ENCODE measurements at places on chromosomes 6 and 20.

DNA sequence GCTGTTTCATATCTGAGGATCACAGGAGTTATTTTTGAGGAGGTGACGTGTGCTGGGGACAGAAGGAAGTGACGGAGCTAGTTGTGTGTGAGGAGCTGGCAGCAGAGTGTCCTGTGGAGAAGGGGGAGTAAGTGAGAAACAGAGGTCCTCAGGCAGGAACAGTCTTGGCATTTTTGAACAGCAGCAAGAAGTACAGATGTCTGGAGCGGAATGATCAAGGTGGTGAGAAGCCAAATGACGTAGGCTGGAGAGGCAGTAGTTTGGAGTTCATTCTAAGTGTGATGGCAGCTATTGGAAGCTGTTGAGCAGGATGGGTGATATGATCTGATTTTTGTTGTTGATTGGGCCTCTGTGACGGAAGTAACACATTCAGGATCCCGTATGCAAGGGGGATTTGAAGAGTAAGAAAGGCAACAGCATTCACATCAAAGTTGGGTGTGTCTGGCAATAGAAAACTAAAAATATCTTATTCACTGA lies 52.3 kb downstream of the SOBP start:
- no peak for DNase-seq

DNA sequence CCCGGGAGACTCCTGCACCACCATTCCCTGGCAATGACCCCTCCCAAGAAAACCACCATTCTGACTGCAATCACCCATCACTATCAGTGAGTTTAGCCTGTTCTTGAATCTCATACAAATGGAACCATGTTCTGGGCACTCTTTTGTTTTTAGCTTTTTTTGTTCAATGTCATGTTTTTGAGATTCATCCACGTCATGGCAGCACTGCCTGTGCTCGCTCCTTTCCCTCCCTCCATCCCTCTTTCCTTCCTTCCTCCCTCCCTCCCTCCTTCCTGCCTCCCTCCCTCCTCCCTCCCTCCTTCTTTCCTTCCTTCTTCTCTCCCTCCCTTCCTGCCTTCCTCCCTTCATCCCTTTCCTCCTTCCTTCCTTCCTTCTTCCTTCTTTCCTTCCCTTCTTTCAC lies 44.4 kb upstream of the PMEPA1 start:
- DNase-seq: no peak

DNA sequence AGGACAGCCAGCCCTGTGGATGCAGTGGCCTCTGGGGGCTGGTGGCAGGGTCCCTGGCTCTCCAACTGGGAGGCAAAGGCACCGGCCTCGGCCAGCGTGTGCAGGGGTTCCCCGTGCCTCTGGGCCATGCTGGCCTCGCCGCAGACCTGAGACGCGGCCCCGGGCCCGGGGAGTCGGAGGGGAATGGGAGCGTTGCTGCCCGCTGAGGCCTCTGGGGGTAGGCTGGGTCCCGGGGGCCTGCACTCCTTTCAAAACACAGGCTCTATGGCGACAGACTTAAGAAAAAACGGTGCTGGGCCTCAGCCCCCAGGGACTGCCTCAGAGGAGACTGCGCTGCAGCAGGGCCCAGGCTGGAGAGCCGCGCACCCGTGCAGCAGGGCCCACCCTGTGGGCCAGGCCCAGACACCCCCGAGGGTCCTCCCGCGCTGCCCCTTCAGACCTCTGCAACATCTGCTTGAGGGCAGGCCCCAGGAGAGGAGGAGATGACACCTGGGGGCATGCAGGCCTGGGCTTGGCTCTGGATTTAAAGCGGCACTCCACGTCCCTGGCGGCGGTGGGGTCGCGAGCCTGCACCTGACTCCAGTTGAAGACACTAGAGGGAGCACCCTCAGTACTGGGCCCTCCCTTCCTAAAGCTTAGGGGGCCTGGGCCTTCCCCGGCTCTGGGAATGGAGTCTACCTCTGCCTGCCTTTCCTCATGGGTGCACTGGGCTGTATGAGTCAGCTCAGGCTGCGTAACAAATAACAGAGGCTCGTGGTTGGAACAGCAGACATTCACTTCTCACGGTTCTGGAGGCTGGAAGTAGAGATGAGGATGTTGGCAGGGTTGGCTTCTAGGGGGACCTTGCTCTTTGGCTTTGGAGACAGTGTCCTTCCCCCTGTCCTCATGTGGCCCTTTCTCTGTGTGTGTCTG lies 117.4 kb upstream of the RPS6KA2 start:
- no peak for DNase-seq

DNA sequence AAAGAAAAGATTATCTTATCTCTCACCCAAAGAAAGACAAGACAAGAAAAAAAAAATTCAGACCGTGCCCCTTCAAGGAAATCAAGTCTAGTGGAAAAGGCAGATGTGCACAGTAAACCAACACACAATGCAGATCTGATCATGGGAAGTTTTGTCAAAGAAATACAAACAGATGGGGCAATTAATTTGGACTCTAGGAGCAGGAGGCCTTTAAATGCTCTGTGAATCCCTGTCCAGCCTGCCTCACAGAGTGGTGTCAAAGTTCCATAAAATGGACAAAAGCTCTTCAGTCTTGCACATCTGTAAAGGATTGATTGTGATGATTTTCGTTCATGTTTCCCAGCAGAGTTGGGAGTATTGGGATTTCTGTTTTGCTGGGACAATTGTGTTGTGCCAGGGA lies 53.1 kb upstream of the TGM3 start:
- no peak for DNase-seq

DNA sequence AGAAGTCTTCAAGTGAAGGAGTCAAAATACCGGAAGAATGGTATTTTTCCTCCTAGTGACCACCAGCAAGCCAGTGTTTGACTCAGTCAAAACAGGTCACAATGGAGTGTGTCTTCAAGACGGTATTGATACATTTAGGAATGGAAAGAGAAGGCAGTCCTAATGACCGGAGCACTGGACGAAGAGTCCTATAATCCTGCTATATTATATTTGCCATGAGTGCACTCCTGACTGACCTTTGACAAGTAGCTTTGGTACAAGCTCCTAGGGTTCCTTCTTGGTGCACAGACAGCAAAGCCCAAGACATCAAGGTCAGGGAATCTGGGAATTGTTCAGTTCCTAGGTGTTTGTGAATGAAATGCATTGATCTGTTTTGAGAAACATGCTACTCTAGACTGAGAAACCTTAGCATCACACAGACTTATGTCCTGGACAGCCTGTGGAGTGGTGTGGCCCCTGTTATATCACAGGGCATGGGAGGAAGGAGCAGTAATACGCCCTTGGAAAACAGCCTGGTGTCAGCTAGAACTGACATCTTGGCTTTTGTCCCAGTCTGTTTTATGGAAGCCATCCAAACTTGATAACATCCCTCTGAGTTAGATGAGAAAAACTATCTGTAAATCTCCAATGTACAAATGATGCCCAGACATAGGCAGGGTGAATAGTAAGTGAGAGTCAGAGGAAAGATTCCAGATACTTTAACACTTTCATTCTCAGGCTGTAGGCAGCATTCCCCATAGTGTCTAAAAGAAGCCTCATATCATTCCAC lies 18.5 kb downstream of the NOX3 start:
- no peak for DNase-seq

DNA sequence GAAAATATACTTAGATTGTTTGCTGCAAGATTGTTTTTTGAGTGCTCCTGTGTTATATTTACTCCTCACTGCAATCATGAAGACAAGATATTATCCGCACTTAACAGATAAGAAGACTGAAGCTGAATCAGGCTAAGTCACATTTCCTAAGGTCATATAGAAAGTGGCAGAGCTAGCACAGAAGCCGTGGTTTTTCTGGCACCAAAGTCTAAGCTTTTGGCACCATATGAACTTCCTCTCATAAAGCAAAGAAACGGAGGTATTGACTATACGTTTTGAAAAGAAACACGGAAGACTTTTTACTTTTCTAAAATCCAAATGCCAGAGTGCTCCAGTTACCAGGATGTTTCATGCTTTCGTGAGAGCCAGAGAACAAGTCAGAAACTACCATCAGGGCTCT lies 9.3 kb upstream of the DTD1 start:
- DNase-seq: no peak

- no peak for DNase-seq
Measured at GRCh38 chr6:109373762-109374161, 8.5 kb downstream of the CD164 start.

DNA sequence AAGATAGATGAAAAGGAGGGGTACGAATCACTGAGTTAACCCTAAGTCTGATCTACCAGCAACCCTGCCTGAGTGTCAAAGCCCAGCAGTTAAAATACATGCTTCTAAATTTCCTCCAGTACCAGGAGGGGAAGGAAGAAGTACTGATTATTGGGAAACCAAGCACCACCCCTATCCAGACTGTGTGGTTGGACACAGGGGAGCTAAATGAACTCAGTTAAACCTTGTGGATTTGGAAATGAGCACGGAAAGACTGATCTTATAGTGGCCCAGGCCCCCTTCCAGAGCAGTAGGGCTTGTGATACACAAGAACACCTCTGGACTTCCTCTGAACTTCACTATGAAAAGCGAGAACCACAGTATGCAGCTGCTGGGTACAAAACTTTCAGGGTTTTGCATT lies 585.6 kb downstream of the MAFB start:
- no peak for DNase-seq

GRCh38 chr6:117298941-117299340 lies 33.6 kb downstream of the VGLL2 start:
- no peak for DNase-seq

DNA sequence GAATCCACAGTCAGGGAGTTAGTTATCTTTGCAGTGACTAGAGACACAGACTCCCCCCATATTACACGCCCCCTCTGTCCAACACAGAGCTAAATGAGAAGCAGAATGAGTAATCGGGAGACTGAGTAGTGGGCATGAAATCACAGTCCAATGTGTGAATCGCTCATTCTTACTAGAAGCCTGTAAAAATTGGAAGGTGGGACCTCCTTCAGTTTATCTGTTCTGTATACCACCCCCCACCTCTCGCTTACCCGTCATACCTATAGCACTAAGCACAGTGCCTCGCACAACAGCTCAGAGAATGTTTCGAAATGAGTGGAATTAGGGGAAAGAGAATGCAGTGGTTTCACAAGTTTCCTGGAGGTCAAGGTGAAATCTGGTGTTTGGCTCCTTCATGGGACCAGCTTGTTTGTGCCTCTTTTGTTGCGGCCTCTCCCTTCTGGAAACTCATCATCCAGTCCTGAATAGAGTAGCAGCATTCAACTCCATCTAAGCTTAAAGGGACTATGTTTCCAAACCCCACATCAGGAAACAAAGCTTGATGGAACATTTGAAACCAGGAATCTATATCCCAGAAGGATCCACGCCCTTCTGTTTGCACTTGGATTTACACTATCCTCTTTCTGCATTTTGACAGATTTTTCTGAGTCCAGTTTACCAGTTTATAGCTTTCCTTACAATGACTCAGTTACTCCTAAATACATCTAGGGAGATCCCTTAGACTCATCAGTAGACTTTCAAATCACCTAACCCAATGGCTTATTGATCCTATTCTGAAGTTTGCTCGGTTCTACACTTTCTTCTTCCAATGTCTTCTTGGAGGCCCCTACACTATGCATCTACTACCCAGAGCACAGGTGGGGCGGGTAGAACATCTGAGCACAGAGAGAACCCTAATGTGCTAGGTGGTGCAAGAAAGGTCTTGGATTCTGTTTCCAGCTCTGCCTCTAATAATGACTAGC lies 59.2 kb upstream of the PIM1 start:
- no peak for DNase-seq

DNA sequence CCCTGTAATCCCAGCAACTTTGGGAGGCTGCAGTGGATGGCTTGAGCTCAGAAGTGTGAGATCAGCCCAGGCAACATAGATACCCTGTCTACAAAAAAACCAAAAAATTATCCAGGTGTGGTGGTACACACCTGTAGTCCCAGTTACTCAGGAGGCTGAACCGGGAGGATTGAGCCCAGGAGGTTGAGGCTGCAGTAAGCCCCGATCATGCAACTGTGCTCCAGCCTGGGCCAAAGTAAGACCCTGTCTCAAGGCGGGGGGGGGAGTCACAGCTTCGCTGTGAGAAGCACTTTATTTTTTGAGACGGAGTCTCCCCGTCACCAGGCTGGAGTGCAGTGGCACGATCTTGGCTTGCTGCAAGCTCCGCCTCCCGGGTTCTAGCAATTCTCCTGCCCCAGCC lies 54.2 kb downstream of the EZR start:
- no peak for DNase-seq

GRCh38 chr20:22630701-22631100 lies 46.3 kb upstream of the FOXA2 start:
- no peak for DNase-seq
